ENCODE measurements at places on chromosomes 7 and 10. TPM values are rescaled to one million over a fixed set of nuclear protein-coding genes. Genes with fewer than 3 reads are reported as not detected.

KCP gene
- 0.43 TPM for total RNA-seq

CTAGE4 gene
- 0.27 TPM for total RNA-seq

- no peak for DNase-seq
These were observed at the start of gene PLXDC2 for GRCh38 chr10:19816411-19817230. TSS of gene PLXDC2 (plus strand) at chr10:19816432.

GSDME gene
- total RNA-seq = not detected

GRCh38 chr7:29354340-29354739 lies 159.8 kb downstream of the CHN2 start:
- DNase-seq = no peak

DOCK1 gene
- not detected for total RNA-seq

- DNase-seq = no peak
These were observed 56.3 kb downstream of the IFIT5 start for GRCh38 chr10:89470628-89471027.

TAS2R38 gene
- total RNA-seq = not detected

DNA sequence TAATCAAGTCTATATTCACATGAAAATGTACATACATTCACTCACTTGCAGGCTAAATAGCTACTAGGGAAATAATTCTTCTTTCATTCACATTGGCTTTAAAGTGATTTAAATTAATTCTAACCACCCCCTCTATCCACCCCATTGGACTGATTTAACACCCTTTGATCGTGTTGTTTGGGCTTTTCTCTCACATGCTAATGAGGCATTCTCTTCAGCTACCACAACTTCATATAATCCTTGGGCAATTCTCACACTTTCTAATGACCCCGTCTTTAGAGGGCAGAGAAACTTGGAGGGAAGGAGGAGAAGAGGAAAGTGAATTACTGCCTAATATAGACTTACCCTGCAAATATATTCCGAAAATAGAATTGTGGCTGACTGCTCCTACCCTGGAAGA lies 24.6 kb downstream of the GRM3 start:
- DNase-seq = no peak

DNA sequence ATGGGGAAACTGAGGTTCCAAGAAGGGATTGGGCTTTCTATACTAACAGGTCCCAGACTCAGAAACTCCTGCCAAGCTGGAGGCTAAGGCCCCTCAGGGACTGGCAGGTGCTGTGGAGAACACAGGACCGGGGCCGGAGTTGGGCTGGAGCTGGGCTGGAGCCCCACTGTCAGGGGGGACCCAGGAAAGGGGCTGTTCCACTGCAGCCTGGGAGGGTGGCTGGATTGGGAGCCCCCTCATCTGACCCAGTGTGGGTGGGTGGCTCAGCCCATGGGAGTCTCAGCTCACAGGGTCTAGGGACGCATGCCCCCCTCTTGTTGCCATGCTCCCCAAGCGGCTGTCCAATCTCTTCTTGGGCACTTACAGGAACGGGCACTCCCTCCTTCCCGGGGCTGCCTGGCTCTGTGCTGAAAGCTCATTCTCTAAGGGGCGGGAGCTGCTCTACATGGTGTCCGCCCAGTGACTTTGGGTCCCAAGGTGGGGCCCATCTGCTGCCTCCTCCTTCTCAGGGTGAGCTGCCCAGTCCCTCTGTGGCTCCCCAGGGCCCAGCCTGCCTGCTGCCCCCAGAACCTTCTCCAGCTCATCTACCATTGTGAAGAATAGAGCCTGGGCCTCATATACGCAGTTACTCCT lies 126.5 kb downstream of the MYL10 start:
- no peak for DNase-seq

DNA sequence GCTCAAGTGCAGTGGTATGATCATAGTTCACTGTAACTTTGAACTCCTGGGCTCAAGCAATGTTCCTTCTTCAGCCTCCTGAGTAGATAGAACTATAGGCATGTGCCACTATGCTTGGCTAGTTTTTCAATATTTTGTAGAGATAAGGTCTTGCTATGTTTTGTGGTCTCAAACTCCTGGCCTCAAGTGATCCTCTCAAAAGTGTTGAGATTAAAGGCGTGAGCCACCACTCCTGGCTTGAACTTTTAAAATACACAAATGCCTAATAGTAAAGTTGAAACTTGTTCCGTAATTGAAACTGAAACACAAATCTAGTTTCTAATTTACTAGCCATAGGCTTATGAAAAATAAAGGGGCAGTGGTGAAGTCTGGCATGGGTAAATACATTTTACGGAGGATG lies 65.7 kb downstream of the AP3M1 start:
- no peak for DNase-seq

GRCh38 chr7:150939052-150939451 lies 39.1 kb downstream of the KCNH2 start:
- DNase-seq = no peak

CDHR3 gene
- total RNA-seq = 4.3 TPM
